ENCODE measurements at places on chromosomes 3 and 15. TPM values are rescaled to one million over a fixed set of nuclear protein-coding genes. Genes with fewer than 3 reads are reported as not detected.

The SOX2 gene
- not detected for polyA plus RNA-seq

The CCR9 gene
- polyA plus RNA-seq, result 3.9 TPM

- DNase-seq, result no peak
- no peaks in the 10 kb centered on the region for H3K36me3 ChIP-seq
- H3K27ac ChIP-seq, result no peak overlapping the region
- no peaks in the 10 kb centered on the region for H3K4me1 ChIP-seq
These were observed 1.3 kb downstream of the SCG5 start for GRCh38 chr15:32642667-32643435.

DNA sequence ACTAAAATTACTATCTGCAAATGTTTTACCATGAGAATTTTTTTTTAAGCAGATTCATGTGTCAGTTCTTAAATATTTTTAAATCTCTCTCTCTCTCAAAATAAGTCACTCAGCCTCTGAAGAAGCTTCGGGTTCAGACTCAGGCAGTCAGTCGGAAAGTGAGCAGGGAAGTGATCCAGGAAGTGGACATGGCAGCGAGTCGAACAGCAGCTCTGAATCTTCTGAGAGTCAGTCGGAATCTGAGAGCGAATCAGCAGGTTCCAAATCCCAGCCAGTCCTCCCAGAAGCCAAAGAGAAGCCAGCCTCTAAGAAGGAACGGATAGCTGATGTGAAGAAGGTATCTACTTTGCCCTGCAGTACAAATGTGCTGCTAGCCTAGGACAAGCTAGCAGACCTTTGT is 24.1 kb downstream of the CHD2 start:
- H3K36me3 ChIP-seq, result peaks cover 59% of the 10 kb centered on the region
- DNase-seq, result no peak
- H3K27me3 ChIP-seq, result no peaks in the 10 kb centered on the region
- peaks cover 95% of the 10 kb centered on the region for H3K4me1 ChIP-seq
- H3K27ac ChIP-seq, result no peak overlapping the region
- no peak overlapping the region for H3K4me3 ChIP-seq

The RASGRP1 gene
- polyA plus RNA-seq, result 85.9 TPM

The AGBL1 gene
- not detected for polyA plus RNA-seq

- no peak overlapping the region for H3K27ac ChIP-seq
- H3K4me1 ChIP-seq, result no peaks in the 10 kb centered on the region
- DNase-seq, result no peak
These were observed 38.5 kb downstream of the EPHB1 start for GRCh38 chr3:134833453-134834163.

DNA sequence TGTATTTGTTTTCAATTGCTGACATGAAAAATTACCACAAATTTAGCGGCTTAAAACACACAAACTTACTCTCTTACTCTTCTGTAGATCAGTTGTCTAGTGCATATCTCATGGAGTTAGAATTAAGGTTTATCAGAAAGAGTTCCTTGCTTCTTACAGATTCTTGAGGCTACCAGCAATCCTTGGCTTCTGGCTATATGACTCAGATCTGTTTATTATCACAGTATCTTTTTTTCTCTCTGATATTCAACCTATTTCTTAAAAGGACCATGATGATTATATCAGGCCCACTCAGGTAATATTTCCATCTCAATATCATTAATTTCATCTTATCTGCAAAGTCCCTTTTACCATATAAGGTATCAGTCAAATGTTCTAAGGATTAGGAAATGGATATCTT is 263.5 kb upstream of the BCHE start:
- no peaks in the 10 kb centered on the region for H3K27me3 ChIP-seq
- H3K4me1 ChIP-seq, result no peaks in the 10 kb centered on the region
- H3K4me3 ChIP-seq, result no peak overlapping the region
- H3K36me3 ChIP-seq, result no peaks in the 10 kb centered on the region

- no peak for DNase-seq
- no peaks in the 10 kb centered on the region for H3K4me1 ChIP-seq
- no peak overlapping the region for H3K27ac ChIP-seq
- H3K27me3 ChIP-seq, result no peaks in the 10 kb centered on the region
These were observed 13.1 kb upstream of the RNF7 start for GRCh38 chr3:141725036-141725435.

GRCh38 chr3:113546414-113546893 is 14.1 kb downstream of the SIDT1 start:
- H3K27me3 ChIP-seq, result no peaks in the 10 kb centered on the region
- H3K4me1 ChIP-seq, result peaks cover 19% of the 10 kb centered on the region
- no peak overlapping the region for H3K4me3 ChIP-seq
- no peak overlapping the region for H3K27ac ChIP-seq

GRCh38 chr3:62566022-62566557 is 192.7 kb upstream of the FEZF2 start:
- no peaks in the 10 kb centered on the region for H3K27me3 ChIP-seq
- H3K36me3 ChIP-seq, result no peaks in the 10 kb centered on the region
- DNase-seq, result no peak

DNA sequence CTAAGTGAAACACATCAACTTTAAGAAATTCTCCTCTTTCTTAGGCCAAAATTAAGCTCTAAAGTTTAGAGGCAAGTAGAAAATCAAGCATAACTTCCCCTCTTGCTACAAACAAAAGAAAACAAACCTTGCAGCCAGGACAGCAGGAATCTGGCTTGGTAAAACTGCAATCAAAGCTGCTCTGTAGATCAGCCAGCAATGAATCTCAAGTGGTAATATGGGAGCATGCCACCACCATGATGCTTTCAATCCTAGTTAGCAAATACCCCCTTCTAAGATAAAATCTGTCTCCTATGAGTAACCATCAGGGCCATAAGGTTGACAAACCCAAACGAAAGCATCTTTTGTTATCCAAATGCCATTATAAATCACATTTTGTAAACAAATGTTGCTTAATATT is 208.3 kb upstream of the PLSCR5 start:
- H3K4me1 ChIP-seq, result no peaks in the 10 kb centered on the region
- no peak overlapping the region for H3K27ac ChIP-seq
- DNase-seq, result no peak
- H3K36me3 ChIP-seq, result no peaks in the 10 kb centered on the region

Data from CD4-positive, alpha-beta memory T cell (primary cell).